ENCODE measurements at places on chromosomes 2 and 18. TPM values are rescaled to one million over a fixed set of nuclear protein-coding genes. Genes with fewer than 3 reads are reported as not detected.

DNA sequence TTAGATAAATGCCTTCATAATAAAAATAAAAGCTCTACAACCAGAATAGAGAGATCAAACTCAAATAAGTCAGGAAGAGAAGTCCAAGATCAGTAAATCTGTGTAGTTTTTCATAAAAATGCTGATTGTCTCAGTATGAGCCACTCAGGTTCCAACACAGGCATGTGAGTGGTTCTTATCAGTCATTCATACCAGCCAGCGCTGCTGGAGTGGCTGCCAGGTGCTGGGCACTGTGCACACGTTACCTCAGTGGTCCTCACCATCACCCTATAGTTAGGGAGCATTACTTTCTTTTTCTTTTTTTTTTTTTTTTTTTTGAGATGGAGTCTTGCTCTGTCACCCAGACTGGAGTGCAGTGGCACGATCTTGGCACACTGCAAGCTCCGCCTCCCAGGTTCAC is 23.8 kb downstream of the CNDP1 start:
- no peak for DNase-seq

DNA sequence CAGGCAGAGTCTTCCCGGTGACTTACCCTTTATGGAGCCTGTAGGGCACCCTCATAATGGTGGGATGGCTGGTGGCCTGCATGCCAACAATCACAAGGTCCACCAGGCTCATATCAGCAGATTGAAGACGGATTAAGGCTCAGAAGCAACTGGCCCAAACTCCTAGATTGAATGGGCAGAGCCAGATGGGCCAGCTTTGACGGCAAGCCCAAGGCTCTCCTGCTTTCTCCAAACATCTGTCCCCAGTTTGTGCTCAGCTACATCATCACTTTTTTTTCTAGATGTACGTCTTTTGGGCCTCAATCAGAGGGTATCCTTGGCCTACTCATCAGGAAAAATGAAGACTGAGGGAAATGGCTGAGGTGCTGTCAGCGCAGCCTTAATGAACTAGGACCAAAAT is 114.6 kb downstream of the VIT start:
- DNase-seq: no peak

GRCh38 chr18:32095192-32095899 is 3.7 kb downstream of the RNF138 start:
- no peak for DNase-seq

DNA sequence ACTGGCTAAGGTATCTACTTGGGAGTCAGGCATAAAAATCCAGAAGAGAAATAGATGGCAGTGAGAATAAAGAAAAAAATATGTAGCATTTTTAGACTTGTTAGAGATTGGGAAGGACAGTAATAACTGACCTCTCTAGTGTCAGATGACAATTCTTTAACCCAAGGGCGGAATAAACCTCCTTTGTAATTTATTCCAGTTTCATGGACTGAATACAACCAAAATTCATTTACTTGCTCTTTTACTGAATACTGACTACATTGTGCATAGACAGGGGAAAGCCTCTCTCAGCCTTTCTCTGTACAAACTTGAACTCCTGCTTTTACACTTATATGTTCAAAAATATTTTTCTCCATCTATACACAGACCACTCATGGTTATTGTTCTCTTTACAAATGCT is 475.3 kb upstream of the RAB12 start:
- DNase-seq: no peak

DNA sequence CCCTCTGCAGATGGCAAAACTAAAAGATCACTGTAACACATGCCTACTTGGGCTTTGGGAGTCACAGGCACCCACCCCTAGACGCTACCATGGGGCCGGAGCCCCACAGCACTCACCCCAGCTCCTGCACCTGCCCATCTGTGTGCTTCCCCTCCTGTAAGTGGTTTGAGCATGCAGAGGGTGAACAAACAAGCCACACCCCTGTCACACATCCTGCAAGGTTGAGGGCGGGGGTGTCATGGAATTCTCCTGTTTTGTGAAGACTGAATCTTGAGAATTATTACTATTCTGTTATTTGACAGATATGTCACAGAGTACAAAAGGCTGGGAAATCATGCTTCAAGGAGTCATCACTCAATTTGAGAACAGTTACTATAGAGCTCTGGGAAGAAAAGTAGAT is 60.9 kb downstream of the RFTN2 start:
- DNase-seq: no peak

DNA sequence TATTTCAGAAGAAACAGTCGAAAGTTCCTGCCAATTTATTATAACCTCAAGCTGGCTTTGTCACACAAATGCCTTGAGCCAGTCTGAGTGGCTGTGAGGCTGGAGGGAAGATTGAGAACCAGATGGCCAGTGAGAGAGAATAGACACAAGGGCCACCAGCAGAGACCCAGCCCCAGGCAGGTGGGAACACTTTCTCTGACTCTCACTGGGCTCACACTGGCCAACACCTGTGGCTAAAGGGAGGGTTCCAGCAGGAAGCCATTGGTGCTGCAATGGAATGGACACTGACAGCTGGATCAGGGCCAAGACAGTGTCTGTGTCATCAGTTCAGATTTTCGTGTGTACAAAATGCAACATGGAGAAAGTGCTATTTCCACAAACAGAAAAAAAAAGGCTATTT is 29.9 kb downstream of the LOXHD1 start:
- no peak for DNase-seq

GRCh38 chr2:99975386-99975785 is 167.0 kb downstream of the AFF3 start:
- no peak for DNase-seq

- DNase-seq: no peak
Measured at GRCh38 chr2:119689218-119689617, 10.2 kb downstream of the TMEM177 start.

DNA sequence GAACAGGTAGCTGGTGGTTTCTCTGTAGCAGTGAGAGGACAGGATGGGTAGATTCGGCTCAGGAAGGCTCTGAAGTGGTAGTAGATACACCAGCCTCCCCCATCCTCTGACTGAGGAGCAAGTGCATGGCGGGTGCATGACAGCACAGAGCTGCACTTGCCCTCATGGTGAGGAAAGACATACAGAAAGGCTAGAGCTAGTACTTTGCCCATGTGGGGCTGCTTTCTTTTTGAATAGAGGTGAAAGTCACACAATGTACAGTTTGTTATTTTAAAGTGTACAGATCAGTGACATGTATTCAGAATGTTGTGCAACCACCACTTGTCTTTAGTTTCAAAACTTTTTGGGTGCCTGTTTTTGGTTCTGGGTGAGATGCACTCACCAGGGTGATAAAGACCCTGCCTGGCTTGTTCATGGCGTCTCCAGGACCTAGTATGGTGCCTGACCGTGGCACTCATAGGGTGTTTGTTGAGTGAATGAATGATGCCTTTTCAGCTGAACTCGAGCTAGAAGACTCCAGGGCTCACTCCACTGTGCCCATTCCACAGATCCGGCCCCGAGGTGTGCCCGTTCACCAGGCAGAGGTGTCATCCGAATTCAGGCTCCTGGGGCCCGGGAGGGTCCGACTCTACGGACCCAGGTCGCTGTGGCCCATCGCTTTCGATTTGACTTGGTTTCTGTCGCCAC is 421 bp upstream of the VAMP5 start:
- DNase-seq: no peak

- DNase-seq: no peak
Measured at GRCh38 chr2:170073288-170073687, 104.7 kb upstream of the MYO3B start.

DNA sequence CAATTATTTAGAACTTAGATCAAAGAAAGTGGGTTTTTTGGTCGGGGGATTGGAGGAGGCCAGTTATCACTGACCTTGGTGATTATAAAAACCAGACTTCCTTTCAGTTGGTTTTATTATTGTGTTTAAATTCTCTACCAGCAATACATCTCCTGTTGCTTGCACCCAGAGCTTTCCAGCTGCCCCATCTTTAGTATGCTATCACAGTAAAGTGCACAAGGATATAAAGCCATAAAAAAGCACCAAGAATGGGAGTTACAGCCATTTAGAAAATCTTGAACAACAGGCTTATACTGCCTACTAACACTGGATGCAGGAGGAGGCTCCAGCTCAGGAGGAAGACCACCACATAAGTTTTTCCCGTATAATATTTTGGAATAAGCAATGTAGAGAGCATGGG is 148.7 kb upstream of the OSR1 start:
- no peak for DNase-seq

DNA sequence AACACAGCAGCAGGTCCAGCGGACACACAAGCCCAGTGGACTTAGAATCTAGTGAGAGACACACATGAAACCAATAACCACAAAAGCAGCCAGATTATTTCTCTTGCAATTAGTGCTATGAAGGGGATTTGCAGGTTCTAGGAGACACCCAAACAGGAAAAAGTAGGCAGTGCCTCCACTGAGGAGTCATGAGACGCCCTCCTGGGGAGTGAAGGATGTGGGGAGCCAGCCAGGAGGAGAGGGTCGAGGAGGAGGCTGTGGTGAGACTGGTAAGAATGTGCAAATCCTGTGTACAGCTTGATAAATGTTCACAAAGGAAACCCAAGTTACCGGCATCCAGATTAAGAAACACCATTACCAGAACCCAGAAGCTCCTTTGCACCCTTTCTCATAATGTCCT is 2.7 kb upstream of the CAPN13 start:
- DNase-seq: no peak

GRCh38 chr18:72738136-72738535 is 129.7 kb downstream of the NETO1 start:
- no peak for DNase-seq

GRCh38 chr2:159290289-159290907 is 3.9 kb upstream of the WDSUB1 start:
- DNase-seq: no peak

DNA sequence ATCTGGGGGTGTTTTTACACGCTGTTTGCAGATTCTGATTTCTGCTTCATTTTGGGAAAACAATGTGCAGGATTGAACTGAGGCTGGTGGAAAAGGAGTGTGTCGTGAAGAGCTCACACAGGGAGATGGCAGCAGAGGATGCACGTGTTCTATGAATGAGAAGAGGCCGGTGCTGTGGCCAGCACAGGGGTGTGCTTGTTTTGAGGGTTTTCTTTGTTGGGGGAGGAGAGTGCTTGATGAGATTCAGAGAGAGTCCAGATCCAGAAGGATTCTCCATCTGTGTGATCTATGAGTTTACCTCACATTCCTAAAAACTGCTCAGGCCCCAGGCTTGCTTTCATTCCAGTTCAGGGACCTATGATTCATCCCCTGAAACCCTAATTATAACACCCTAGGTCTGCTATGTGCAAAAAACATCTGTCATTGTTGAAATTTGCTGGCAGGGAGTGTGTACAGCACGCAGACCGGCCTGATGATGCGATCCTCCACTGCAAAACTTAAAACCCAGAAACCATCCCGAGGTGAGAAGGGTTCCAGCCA is 12.1 kb downstream of the TGFA start:
- DNase-seq: no peak

DNA sequence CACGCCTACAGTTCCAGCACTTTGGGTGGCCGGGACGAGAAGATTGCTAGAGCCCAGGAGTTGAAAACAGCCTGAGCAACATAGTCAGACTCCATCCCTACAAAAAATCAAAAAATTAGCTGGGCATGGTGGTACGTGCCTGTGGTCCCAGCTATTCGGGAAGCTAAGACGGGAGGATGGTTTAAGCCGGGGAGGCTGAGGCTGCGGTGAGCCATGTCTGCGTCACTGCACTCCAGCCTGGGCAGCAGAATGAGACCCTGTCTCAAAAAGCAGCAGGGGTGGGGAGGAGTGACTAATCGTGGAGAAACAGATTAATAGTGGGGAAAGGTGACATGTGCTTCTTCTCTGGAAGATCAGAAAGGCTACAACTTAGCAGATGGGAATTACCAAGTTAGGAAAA is 58.1 kb upstream of the GPC1 start:
- DNase-seq: no peak

DNA sequence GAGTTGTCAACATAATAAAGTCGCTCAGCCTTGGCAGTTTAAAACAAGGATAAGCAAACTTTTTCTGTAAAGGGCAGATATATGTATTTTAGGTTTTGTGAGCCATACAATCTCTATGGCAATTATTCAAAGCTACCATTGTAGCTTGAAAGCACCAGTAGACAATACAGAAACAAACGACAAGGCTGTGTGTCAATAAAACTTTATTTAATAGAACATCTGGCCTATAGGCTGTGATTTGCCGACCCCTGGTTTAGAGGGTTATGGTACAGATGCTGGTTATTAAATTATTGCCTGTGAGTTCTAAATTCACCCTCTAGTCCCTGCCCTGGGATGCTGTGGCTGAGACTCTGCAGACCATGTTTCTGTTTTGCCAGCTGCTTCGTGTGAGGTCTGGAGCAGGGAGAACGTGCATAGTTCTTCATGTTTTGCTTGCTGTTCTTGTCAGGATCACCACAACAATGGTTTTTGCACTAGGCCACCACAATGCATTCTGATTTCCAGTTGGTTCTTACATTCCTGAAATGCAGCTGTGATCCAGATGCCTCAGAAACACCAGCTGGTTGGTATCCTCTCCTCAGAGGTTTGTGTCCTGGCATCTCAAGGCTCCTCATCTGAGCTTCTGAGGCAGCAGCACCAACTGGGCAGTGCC is 46.6 kb downstream of the ICOS start:
- DNase-seq: no peak

- no peak for DNase-seq
Measured at GRCh38 chr2:144942516-144943256, 422.8 kb upstream of the ZEB2 start.

GRCh38 chr2:126674075-126674744 is 18.3 kb downstream of the GYPC start:
- DNase-seq: no peak

DNA sequence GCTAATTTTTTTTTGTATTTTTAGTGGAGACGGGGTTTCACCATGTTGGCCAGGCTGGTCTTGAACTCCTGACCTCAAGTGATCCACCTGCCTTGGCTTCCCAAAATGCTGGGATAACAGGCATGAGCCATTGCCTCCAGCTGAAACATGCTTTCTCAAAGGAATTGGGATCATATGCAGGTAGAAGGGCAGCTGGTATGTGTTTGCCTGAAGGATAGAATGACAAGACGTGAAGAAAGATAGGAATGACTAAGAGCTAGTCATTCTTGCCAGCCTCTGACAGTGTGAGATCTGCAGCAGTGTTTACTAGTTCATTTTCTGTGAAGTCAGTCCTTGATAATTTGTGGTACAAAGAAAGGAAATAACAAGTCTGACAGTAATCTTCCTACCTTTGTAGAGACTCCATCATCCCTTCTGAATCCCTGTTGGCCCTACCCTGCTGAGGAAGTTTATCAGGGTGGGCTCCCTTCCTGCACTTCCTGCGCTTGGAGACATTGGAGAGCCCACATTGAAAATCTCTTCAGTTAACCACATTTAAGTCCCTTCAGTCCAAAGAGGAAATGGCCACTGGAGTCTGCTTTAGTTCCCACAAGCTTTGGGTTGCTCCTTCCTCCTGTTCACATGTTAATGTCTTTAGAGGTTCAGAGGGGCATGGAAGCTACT is 14.7 kb downstream of the CFLAR start:
- DNase-seq: no peak

The ACKR3 gene
- 65.4 TPM for polyA plus RNA-seq

The COL5A2 gene
- 151 TPM for polyA plus RNA-seq

The LAMA3 gene
- polyA plus RNA-seq: 2.2 TPM

The KIF1A gene
- polyA plus RNA-seq: 9.8 TPM

The SERPINB4 gene
- not detected for polyA plus RNA-seq

Measured in right renal pelvis (tissue), 4 donors.